ENCODE measurements at places on chromosomes 13 and 19.

DNA sequence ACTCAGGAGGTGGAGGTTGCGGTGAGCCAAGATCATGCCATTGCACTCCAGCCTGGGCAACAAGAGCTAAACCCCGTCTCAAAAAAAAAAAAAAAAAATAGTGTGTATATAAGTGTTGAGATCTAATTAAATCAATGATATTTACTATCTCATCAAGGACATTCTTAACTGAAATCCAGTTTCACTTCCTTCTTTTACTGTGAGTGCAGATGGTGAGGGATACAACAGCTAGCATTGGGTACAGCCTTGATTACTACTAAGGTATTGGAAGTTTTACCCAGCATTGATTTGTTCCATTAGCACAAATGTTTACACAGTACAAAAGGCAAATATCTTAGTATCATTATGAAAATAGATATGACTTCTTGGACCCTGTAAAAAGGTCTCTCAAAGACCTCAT lies 546.6 kb downstream of the KCTD12 start:
- DNase-seq, result no peak

GRCh38 chr13:70622796-70623195 lies 514.5 kb upstream of the KLHL1 start:
- DNase-seq, result no peak

DNA sequence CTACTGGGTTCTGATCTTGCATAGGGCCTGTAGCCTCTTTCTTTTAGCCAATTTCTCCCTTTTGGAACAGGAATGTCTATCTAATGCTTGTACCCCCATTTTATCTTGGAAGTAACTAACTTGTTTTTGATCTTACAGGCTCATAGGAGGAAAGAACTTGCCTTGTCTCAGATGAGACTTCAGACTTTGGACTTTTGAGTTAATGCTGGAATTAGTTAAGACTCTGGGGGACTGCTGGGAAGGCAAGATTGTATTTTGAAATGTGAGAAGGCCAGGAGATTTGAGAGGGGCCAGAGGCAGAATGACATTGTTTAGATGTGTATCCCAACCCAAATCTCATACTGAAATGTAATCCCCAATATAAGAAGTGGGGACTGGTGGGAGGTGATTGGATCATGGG lies 2.5 kb upstream of the ZNF546 start:
- DNase-seq, result no peak

DNA sequence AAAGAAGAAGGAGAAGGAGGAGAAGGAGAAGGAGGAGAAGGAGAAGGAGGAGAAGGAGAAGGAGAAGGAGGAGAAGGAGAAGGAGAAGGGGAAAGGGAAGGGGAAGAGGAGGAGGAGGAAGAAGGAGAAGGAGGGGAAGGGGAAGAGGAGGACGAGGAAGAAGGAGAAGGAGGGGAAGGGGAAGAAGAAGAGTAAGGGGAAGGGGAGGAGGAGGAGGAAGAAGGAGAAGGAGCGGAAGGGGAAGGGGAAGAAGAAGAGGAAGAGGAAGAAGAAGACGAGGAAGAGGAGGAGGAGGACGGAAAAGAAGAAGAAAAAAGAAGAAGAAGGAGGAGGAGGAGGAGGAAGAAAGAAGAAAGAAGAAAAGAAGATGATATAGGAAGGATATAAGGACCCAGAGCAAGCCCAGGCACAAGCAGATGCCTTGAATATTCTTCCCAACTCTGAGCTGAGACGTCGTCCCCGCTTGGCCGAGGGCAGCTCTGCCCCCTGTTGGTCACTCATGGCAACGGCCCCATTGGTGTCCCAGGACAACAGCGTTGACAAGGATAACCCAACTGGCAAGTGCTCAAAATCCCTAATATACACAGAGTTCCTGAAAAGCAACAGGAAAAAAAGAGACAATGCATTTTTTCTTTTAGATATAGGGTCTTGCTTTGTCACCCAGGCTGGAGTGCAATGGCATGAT lies 30.6 kb upstream of the IGSF23 start:
- DNase-seq, result no peak

GRCh38 chr19:21921691-21922180 lies 85.8 kb upstream of the ZNF43 start:
- no peak for DNase-seq

- no peak for DNase-seq
Observed at GRCh38 chr19:45816236-45817009, 1.3 kb upstream of the RSPH6A start.

DNA sequence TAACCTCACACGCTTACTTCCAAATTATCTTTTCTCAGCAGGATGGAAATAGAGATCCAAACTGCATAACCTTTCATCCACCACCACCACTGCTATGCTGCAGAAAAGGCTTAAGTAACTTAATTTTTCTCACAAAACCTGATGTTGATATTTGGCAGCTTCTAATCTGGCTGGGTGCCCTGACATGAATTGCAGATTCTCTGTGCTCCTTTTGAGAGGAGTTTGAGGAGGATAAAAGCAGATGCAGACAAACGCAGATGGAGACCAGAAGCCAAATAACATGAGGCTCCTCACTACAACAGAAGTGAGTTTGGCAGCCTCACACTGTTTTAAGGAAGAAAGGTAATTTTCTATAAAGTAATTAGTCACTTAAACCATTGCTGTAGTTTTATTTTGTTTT lies 646.2 kb upstream of the ATXN8OS start:
- peak; percentile 0 for DNase-seq

DNA sequence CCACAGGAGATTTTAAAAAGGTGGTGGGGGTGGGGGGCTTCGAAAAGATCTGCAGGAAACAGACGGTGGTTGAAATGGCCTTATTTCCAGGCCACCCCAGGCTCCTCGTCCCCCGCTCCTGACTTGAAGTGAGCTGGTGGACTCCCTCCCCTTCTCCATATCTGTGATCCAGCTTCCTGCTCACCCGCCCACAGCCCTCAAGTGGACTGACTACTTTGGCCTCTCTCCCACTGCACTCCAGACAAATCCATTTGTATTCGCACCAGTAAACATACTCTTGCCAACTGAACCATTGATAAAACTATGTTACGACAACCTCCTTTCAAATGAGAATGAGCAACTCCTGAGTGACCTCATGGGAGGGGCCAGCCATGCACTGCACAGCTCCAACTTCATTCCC lies 259.5 kb downstream of the COL4A1 start:
- DNase-seq, result no peak

GRCh38 chr13:85509512-85509911 lies 289.7 kb downstream of the SLITRK6 start:
- DNase-seq, result no peak

DNA sequence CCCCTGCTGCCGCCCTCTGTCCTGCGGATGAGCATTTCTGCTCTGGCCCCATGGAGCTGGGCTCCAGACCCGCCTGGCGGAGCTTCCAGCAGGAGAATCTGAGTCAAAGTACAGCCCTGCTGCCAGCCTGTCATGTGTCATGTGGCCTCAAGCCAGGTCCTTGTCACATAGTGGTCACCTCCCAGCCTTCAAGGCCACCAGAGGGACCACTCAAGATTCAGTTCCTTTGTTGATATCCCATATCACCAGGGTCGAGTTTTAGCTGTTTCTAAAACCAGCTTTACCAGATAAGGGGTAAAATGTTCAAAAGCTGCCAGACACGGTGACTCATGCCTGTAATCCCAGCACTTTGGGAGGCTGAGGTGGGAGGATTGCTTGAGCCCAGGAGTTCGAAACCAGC lies 13.4 kb downstream of the THOP1 start:
- no peak for DNase-seq

- DNase-seq, result no peak
Observed at GRCh38 chr19:40608240-40608621, 7.1 kb downstream of the LTBP4 start.

- peak; percentile 6 for DNase-seq
Observed at GRCh38 chr13:51158365-51158764, 47.3 kb upstream of the C13orf42 start.

DNA sequence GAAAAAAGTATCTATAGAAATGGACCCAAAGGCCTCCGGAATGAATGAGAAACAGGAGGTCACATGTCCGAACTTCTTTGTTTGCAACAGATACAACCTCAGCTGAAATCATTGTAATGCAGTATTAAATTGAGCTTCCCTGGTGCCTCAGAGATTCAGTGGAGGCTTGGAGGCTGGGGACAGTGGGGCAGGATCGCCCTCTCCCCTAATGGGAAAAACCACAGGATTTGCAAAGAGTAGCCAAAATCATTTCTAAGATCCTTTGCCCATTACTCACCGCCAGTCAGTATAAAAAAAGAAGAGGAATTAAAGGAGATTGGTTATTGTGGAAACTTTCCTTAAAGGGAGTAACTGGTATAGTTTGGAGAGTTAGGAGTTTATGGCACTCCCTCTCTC lies 30.4 kb upstream of the IRS2 start:
- no peak for DNase-seq

DNA sequence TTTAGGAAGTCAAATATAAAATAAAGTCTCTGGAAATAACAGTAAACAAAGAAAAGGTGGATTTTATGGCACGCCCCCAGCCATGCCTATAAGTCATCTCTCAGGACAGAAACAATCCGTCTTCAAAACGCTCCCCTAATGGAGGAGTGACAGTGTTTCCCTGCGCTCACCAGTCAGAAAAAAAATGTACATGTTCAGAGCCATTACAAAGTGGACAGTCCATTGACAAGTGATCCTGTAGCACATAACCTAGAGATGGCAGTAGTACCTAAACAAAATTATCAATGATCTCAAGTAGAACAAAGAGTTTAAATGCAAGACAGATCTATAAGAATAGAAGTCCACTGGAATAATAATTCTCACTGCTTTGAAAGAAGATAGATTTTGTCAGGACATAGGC lies 891.7 kb upstream of the MIR17HG start:
- no peak for DNase-seq

GRCh38 chr13:98094678-98095266 lies 48.1 kb upstream of the FARP1 start:
- DNase-seq, result no peak

GRCh38 chr19:33443638-33444561 lies 70.4 kb downstream of the CEBPG start:
- DNase-seq, result no peak

GRCh38 chr13:110310541-110311442 lies 3.7 kb downstream of the COL4A2 start:
- DNase-seq, result no peak

DNA sequence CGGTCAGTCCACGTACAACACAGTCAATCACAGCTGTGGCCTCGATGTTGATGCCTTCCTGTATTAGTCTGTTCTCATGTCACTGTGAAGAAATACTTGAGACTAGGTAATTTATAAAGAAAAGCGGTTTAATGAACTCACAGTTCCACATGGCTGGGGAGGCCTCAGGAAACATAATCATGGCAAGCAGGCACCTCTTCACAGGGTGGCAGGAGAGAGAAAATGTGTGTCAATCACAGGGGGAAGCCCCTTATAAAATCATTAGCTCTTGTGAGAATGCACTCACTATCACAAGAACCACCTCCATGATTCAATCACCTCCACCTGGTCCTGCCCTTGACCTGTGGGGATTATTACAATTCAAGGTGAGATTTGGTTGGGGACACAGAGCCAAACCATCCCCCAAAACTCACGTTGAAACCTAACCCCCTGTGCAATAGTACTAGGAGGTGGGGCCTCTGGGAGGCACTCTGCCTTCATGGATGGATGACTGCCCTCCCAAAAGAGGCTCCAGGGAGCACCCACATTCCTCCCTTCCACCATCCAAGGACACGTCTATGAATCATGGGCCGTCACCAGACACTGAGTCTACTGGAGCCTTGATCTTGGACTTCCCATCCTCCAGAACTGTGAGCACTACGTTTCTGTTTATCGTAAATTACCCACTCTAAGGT lies 2.3 kb upstream of the PROZ start:
- no peak for DNase-seq

DNA sequence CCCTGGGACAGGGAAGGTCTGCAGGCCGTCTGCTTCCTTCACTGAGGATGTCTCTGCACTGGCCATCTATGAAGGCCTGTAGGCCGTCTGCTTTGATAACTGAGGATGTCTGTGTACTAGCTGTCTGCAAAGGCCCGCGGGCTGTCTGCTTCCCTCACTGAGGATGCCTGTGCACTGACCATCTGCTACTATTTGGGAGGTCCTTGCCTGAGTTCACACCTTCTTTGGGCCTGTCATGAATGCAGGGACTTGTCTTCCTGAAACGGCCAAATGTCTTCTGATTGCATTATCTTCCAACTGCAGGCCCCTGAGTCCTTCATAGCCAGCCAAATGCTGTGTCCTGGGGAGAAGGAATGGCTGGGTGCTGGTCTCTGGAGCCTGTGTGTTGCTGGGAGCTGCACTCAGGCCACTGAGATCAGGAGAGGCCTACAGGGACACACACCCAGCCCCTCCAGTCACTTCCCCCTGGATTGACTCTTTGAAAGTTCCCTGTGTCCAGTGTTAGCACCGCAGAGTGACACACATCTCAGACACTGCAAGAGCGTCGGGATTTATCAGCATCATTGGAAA lies 72.9 kb downstream of the TEX29 start:
- no peak for DNase-seq

DNA sequence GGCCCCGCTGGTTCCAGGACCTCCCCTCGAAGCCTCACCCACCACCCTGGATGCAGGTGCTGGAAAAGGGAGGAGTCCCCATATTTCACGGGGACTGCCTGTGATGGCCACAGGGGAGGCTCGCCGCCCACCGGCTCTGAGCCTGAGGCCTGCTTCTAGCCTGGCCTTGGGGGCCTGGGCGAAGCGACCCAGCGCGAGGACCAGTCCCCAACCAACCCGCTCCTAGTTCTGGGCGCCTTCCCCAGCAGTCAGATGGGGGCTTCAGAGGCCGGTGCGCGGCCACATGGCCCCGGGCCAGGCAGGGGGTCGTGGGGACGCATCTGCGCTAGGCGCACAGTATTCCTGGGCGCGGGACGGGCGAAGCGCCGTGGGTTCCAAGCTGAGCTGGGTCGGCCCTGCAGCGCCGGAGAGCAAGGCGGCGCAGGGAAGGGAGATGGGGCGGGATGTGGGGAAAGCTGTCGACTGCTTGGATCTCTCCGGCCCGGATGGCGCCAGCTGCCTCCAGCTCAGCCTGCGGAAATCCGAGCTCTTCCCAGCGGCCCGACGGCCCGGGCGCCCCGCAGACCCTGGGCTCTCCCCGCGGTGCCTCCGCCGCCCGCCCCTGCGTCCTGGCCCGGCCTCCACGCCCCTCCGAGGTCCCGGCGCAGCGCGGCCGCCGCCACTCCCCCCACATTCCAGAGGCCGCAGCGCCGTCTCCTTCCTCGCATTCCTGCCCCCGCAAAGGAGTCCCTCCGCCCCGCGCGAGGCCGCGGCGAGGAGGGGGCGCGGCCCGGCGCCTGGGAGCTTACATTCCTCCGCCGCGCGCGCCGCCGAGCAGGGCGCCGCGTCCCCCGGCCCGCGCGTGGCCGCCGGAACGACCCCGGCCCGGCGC lies at the start of gene WTIP:
Gene WTIP (plus strand): TSS at position 788 of the 871 bp plus-strand sequence. CDS start 217 bp downstream, outside the sequence.
- peak; percentile 87 for DNase-seq

DNA sequence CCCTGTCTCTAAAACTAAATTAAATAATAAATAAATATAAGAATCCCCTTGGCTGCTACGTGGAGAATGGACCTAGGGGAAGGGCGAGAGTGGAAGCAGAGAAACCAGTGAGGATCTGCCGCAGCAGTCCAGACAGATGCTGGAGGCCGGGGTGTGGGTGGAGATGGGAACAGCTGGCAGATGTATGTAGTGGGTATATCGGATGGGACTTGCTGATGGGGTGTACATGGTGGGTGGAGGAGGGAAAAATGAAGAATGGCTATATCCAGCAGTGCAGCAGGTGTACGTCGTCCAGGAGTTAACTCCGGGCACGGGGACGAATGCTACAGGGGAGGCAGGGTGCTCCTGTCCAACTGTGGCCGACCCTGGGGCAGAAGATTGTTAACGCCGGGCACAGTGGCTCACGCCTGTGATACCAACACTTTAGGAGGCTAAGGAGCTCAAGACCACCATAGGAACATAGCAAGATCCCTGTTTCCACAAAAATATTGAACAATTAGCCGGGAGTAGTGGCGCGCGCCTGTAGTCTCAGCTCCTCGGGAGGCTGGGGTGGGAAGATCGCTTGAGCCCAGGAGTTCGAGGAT lies 654 bp downstream of the CEP89 start:
- DNase-seq, result no peak

GRCh38 chr13:97319113-97319720 lies 97.1 kb downstream of the MBNL2 start:
- DNase-seq, result no peak

Data from T47D (cell line).